Mammary epithelial cell (primary cell): ENCODE measurements at places on chromosomes 6 and 20. TPM values are rescaled to one million over a fixed set of nuclear protein-coding genes. Genes with fewer than 3 reads are reported as not detected.

Gene UBE2V1
- 109 TPM for polyA plus RNA-seq

Gene SYNDIG1
- polyA plus RNA-seq = 4.0 TPM

GRCh38 chr20:34791289-34792020 is 34.0 kb downstream of the NCOA6 start:
- DNase-seq = no peak

DNA sequence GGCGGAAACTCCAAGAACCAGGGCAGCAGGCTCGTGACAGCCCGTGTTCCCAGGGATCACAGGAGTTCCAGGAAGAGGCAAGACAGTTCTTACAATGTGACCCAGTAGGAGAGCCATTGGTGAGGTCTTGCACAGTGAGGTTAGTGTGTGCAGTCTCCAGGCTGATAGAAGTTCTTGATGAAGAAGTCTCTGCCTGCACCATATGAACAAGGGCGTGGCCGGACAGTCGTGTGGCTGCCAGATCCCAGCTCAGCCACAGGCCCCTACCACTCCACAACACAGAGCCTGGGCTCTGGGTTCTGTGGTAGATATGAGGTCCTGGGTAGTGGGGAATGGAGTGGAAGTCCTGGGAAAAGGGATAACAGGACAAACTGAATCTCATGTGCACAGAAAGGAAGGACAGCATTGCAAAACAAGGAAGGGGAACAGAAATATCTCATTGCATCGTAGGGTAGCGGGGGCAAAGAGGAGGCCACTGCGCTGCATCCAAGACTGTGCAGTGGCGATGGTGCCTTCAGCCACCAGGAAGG is 65.2 kb downstream of the STX11 start:
- DNase-seq = peak; percentile 17
